SW480 (cell line): ENCODE measurements at places on chromosomes 16 and 17.
A peak's percentile ranks its signal among the peaks of the same experiment; 100 is the strongest.

GRCh38 chr16:58551496-58551895 lies 36.2 kb downstream of the SETD6 start:
- no peak for DNase-seq

DNA sequence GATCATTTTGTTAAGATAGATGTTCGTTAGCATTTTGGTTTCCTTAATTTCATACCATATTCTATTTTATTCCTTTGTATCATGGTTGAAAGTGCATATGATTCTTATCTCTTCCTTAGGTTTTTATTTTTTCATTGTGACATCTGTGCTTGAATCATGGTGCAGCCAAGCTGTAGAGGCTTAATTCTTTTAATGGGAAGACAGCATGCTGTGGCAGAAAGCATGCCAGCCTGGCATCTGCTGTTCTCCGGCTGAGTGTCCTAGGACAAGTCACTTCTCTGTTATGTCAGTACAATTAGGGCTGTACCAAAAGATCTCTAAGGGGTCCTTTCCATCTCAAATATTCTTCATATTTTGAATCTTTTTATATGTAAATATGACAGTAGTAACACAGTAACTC lies 68.5 kb upstream of the PMFBP1 start:
- DNase-seq = no peak

DNA sequence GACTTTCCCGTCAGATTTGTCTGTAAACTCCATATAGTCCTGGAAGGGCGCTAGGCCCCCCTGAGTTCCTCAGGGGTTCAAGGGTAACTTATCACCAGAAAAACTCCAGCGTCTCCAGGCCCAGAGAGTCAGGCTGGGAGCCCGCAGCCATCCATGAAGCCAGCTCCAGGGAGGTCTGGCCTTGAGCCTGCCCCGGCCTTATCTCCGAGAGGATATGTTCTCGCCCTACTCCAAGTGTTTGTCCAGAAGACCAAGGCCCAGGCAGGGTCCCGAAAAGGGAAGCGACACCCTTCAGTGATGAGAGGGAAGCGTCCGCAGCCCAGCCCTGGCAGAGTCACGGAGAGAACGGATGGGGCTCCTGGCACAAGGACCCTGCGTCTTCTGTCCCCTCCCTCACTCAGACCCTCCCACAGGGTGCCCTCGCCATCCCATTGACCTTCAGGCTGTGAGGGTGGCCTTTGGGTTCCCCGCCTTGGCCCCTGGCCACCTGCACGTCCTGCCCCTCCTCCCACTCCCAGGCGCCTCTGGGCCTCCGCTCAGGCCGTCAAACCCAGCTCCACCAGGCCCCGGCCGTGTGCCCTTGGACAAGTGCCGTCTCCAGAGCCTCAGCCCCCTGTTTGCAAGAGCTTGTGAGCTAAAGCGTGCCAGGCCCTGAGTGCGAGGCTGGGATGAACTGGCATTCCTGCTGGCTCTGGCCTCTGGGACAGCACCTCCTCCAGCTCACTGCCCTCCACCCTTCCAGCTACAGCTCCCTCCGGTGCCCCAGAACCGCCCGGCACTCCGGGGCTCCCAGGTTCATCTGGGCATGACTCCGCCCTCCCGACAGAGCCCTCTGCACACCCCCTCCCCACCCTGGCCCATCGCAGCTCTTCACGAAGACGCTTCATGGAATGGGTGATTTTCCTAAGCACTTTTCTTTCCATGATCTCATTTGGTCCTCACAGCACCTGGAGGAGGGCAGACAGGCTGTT lies 83.4 kb downstream of the ZDHHC7 start:
- DNase-seq = no peak

- no peak for DNase-seq
Measured at GRCh38 chr16:79847569-79847968, 247.0 kb upstream of the MAF start.

DNA sequence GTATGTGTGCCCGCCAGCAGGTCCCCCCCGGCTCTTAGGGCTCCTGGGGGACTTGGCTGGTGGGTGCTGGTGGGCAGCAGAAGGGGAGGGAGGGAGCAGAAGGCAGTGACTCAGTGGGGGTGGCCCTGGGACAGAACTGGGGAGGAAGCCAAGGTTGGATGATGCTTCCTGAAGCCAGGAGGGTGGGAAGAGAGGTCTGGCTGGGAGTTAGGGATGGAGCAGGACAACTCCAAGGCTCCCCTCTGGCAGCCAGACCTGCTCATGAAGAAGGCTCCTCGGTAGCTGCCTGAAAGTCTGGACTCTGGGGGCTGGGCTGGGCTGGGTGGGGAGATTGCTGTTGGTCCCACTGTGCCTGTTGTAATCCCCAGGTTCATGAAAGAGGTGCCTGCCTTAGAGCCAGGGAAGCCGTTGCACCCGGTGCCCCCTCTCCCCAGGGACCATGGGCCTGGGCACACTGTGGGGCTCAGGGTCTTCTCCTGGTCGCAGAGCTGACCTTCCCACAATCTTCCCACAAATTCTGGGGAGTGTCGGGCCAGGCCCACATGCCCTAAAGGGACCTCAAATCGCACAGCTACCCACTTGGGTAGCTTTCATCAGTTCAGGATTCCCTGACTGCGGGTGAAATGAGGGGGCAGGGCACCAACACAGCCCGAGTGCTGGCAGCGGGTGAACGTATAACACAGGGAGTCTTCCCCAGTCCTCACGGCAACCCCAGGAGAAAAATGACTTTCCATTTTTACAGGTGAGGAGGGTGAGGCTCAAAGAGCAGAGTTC lies 1.1 kb upstream of the PLEKHG4 start:
- DNase-seq = no peak

DNA sequence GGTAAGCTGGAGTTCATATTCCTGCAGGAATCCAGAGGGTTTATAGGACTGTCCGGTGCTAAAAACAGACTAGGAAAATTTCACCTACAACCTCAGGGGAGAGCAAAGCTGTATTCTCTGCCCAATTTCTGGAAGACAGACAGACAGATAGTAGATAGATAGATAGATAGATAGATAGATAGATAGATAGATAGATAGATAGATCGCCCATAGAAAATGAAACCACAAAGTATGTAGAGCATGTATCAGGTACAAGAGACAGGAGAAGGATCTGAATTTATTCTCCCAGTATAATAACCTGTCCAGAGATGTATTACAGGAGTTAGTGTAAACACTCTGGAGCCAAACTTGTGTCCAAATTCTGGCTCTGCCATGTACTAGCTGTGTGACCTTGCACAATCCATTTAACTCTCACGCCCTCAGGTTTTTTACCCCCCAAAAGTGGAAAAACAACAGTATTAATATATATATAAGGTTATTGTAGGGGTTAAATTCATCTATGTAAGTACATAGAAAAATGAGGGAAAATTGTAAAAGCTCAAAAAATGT lies 2.1 kb upstream of the ABCA6 start:
- DNase-seq = no peak

GRCh38 chr16:17431012-17431411 lies 39.7 kb downstream of the XYLT1 start:
- DNase-seq = no peak

GRCh38 chr17:64037180-64037579 lies 16.7 kb upstream of the ICAM2 start:
- DNase-seq = no peak

DNA sequence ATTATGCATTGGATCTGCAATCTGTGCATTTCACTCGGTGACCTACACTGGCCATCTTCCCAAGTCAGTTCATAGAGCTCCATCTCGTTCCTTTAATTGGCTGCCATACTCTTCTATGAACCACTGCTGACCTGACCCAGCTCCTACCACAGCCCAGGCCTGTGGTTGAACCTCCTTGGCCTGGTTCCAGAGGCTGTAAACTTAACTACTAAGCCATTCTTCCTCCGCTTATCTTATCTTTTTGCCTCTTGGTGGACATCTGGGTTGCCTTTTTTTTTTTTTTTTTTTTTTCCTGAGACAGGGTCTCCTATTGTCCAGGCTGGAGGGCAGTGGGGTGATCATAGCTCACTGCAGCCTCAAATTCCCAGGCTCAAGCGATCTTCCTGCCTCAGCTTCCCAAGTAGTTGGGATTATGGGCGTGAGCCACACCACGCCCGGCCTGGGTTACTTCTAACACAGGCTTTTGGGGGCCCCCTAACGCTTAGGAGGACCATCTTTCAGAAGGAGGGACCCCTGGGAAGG lies 18.3 kb downstream of the COQ7 start:
- DNase-seq = no peak

DNA sequence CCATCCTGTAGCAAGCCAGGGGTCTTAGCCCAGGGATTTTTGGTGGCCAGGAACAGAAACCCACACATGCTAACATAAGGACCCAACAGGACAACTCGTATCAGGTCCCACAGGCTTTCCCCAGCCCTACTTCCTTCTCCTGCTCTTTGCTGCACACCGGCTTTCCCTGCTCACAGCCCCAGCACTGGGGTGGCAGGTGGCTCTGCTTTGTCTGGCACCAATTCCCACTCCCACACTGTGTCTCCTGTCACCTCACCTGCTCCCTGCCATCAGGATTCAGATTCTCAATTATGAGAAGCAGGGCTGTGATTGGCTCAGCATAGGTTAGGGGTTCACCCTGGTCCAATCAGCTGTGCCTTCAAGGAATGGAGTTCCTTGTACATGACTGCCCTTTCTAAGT lies 94.1 kb downstream of the TMEM132E start:
- no peak for DNase-seq

DNA sequence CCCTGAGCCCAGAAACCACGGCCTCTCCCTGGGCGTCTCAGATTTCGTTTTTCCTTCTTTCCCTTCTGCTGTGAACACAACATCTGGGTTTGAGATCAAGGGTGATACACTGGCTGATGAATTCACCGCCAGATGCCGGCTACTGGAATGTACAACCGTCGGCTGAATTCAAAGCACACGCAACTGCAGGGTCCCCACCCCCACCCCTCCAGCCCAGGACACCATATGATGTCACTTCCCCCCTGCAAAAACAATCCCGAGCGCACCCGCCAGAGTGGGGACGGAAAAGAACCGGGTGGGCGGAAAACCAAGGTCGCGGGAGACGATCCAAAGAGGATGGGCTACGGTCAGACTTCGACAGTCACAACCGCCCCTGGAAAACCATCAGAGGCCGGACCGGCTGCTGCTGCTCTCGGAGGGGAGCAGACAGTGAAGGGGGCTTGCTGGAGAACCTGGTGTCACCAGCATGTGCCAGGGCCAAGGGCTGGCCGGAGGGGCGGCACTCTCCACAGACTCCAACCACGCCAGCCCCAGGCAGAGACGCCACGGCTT lies 23.3 kb downstream of the CEP295NL start:
- peak; percentile 98 for DNase-seq

DNA sequence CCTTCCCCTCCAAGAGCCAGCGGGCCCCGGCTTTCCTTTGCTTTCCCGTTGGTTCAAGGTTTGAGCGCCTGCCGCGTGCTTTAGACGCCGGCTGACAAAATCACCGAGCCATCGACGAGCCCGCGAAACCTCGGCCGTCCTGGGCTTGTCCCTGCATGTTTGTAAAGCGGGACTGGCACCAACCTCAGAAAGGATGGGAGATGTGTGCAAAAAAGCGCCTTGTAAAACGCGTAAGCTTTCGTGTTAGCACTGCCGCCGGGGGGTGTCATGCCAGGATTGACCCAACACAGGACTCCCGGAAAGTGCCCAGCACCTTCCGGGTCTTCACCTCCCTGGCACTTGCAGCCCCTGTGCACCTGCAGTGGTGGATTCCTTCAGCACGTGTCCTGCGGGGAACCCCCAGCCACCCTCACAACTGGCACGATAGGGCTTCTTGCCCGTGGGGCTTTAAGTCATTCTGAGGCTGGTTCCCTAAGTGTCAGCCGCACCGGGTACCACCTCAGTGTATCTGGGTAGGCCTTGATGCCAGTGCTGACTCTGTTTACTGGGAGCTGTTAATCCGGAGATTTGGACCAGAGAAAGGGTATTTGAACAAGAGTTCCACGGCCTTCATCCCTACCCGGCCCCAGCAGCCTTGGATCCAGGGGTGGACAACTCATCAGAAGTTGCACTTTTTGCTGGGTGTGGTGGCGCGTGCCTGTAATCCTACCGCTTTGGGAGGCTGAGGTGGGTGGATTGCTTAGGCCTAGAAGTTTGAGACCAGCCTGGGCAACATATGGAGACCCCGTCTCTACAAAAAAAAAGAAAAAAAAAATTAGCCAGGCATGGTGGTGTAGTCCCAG lies 817 bp downstream of the NDUFAF8 start:
- no peak for DNase-seq

GRCh38 chr17:21019976-21020586 lies 22.7 kb downstream of the USP22 start:
- no peak for DNase-seq

GRCh38 chr16:85512808-85513115 lies 100.4 kb upstream of the GSE1 start:
- DNase-seq = no peak

- DNase-seq = no peak
Measured at GRCh38 chr16:68728523-68728922, 8.6 kb upstream of the CDH1 start.

GRCh38 chr17:28317966-28318758 lies 838 bp upstream of the TMEM97 start:
- DNase-seq = no peak

- no peak for DNase-seq
Measured at GRCh38 chr16:86854058-86854621, 275.8 kb downstream of the FOXL1 start.

DNA sequence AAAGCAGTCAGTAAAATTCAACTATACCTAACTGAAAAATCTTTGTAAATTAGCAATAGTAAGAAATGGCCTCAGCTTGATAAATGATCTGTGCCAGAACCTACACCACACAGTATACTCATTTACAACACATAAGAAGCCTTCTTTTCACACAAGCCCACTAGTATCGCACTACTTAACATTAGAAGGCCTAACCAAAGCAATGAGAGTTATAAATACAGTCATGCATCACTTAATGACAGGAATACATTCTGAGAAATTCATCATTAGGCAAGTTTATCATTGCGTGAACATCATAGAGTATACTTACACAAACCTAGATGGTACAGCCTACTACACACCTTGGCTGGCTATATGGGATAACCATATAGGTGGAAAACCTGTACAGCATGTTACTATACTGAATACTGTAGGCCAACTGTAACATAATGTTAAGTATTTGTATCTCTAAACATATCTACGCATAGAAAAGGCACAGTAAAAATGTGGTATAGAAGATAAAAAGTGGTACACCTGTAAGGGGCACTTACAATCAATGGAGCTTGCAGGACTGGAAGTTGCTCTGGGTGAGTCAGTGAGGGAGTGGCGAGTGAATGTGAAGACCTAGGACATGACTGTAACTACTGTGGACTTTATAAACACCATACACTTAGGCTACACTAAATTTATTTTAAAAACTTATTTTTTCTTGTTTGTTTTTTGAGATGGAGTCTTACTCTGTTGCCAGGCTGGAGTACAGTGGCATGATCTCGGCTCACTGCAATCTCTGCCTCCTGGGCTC lies 126.5 kb upstream of the CORO6 start:
- DNase-seq = no peak

DNA sequence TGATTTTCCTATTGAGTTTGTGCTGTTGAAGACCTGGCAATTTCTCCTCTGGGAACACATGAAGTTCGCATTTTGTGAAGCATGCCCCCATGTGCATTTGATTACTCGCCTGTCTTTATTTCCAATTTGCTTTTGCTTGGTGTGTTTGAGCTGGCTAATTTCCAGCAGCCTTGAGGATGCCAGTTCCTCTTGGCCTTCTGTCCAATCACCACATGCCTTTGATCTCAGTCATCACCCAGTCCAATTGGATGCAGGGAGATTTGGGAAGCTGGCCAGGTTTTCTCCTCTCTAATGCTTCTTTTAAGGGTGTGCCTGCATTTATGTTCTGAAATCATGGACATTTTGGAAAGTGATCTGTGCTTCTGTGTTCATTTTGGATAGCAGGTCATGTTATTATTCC lies 3.8 kb upstream of the TMEM100 start:
- peak; percentile 16 for DNase-seq

GRCh38 chr17:77424585-77425344 lies 284.0 kb downstream of the SEC14L1 start:
- no peak for DNase-seq

GRCh38 chr16:79267146-79267545 lies 333.4 kb downstream of the MAF start:
- no peak for DNase-seq
